Epithelial cell of umbilical artery (primary cell): ENCODE measurements at places on chromosomes 12 and 14. TPM values are rescaled to one million over a fixed set of nuclear protein-coding genes. Genes with fewer than 3 reads are reported as not detected.

PGF gene
- total RNA-seq, result 378 and 418 TPM in 2 replicates

CORO1C gene
- 194 and 233 TPM in 2 replicates for total RNA-seq

SPIC gene
- not detected in 2 replicates for total RNA-seq

TAS2R7 gene
- not detected in 2 replicates for total RNA-seq

FOXA1 gene
- total RNA-seq, result under 0.01 and 0.91 TPM in 2 replicates

FAM90A1 gene
- 0.15 TPM in 1 of 2 replicates, not detected in the other for total RNA-seq

PPM1H gene
- total RNA-seq, result 1.3 and 4.3 TPM in 2 replicates

AKAP5 gene
- 0.65 and 1.2 TPM in 2 replicates for total RNA-seq

SERPINA5 gene
- under 0.01 TPM in 1 of 2 replicates, not detected in the other for total RNA-seq

RIPK3 gene
- total RNA-seq, result 5.5 and 6.7 TPM in 2 replicates

KRT5 gene
- total RNA-seq, result under 0.01 and 0.91 TPM in 2 replicates

OTOGL gene
- 1.8 and 4.2 TPM in 2 replicates for total RNA-seq
